Fibroblast of villous mesenchyme (primary cell): ENCODE measurements at places on chromosomes 7 and 10. TPM values are rescaled to one million over a fixed set of nuclear protein-coding genes. Genes with fewer than 3 reads are reported as not detected.

AKR1C8 gene
- total RNA-seq: not detected in 2 replicates

FBH1 gene
- total RNA-seq: 78.9 and 91.5 TPM in 2 replicates

TMEM72 gene
- total RNA-seq: not detected in 2 replicates

FKBP9 gene
- total RNA-seq: 224 and 265 TPM in 2 replicates

PPIF gene
- 32.9 and 42.7 TPM in 2 replicates for total RNA-seq

IDE gene
- total RNA-seq: 41.6 and 56.6 TPM in 2 replicates

LIPF gene
- not detected in 2 replicates for total RNA-seq

STEAP4 gene
- total RNA-seq: under 0.01 TPM in 2 replicates

GIMAP2 gene
- under 0.01 and 2.6 TPM in 2 replicates for total RNA-seq

RASA4B gene
- 2.3 and 3.5 TPM in 2 replicates for total RNA-seq

SFRP5 gene
- total RNA-seq: not detected in 2 replicates

GNG11 gene
- total RNA-seq: 67.4 and 83.1 TPM in 2 replicates

PHKG1 gene
- total RNA-seq: 0.43 and 0.64 TPM in 2 replicates

CDK14 gene
- 29.0 and 41.0 TPM in 2 replicates for total RNA-seq

DRGX gene
- total RNA-seq: not detected in 2 replicates

HACD1 gene
- total RNA-seq: 43.2 and 102 TPM in 2 replicates

UNCX gene
- total RNA-seq: not detected in 2 replicates

ADAM12 gene
- 22.5 and 129 TPM in 2 replicates for total RNA-seq

SLC26A5 gene
- not detected in 2 replicates for total RNA-seq

LRRTM3 gene
- under 0.01 TPM in 1 of 2 replicates, not detected in the other for total RNA-seq

ZNF33A gene
- total RNA-seq: 13.2 and 16.8 TPM in 2 replicates

PCLO gene
- total RNA-seq: under 0.01 TPM in 2 replicates

RBP4 gene
- total RNA-seq: not detected in 2 replicates

LRRC18 gene
- total RNA-seq: not detected in 2 replicates

KIAA1217 gene
- 0.86 and 2.6 TPM in 2 replicates for total RNA-seq

HTRA1 gene
- total RNA-seq: 88.9 and 160 TPM in 2 replicates

RARRES2 gene
- 139 and 185 TPM in 2 replicates for total RNA-seq

TMEM225B gene
- 0.43 and 1.6 TPM in 2 replicates for total RNA-seq

GPR22 gene
- under 0.01 TPM in 1 of 2 replicates, not detected in the other for total RNA-seq

GRID2IP gene
- not detected in 2 replicates for total RNA-seq

ASB10 gene
- not detected in 2 replicates for total RNA-seq

AHR gene
- 28.7 and 35.4 TPM in 2 replicates for total RNA-seq

CTAGE6 gene
- total RNA-seq: 0.32 and 0.43 TPM in 2 replicates

CCDC3 gene
- 0.43 and 1.3 TPM in 2 replicates for total RNA-seq

ANKRD2 gene
- total RNA-seq: 0.32 and 0.86 TPM in 2 replicates

HMX2 gene
- total RNA-seq: not detected in 2 replicates

C10orf105 gene
- total RNA-seq: under 0.01 TPM in 1 of 2 replicates, not detected in the other

CHN2 gene
- under 0.01 and 0.32 TPM in 2 replicates for total RNA-seq

PLEKHS1 gene
- total RNA-seq: under 0.01 TPM in 1 of 2 replicates, not detected in the other

OPN1SW gene
- total RNA-seq: not detected in 2 replicates

TMEM140 gene
- total RNA-seq: 3.5 and 5.2 TPM in 2 replicates

TBXAS1 gene
- total RNA-seq: 0.32 TPM in 1 of 2 replicates, not detected in the other

AMZ1 gene
- 12.2 and 14.2 TPM in 2 replicates for total RNA-seq

TCAF2 gene
- total RNA-seq: 0.64 and 1.3 TPM in 2 replicates

POLR2J2 gene
- 4.8 and 8.2 TPM in 2 replicates for total RNA-seq

CXCL12 gene
- 67.4 and 69.9 TPM in 2 replicates for total RNA-seq

ENO4 gene
- under 0.01 TPM in 1 of 2 replicates, not detected in the other for total RNA-seq

CPA4 gene
- 22.5 and 90.2 TPM in 2 replicates for total RNA-seq

SPDYE1 gene
- not detected in 2 replicates for total RNA-seq
